Suppressor macrophage (primary cell): ENCODE measurements at places on chromosomes 6 and 20.

GRCh38 chr6:27901801-27902200, 10.4 kb downstream of the OR2B2 start:
- DNase-seq = no peak

DNA sequence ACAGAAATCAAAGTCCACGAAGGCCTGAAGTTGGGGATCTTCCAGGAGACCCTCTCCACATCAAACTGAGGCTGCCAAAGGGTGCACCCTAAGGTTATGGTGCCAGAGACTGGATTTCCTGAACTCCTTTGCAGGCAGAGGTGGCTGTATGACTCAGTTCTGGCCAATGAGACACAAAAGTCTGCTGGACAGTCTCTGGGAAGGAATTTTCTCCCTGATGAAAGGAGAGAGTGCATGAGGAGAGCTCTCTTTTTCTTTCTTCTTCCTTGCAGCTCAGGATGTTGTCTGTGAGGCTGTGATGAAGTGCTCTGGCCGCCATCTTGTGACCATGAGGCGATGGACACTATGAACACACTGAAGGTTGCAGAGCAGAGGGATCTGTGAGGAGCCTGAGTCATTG, 85.2 kb downstream of the MDGA1 start:
- DNase-seq = no peak

- DNase-seq = no peak
These were observed 79.4 kb downstream of the CHMP4B start for GRCh38 chr20:33890557-33890956.

- no peak for DNase-seq
These were observed 14.1 kb upstream of the GATA5 start for GRCh38 chr20:62489932-62490263.

DNA sequence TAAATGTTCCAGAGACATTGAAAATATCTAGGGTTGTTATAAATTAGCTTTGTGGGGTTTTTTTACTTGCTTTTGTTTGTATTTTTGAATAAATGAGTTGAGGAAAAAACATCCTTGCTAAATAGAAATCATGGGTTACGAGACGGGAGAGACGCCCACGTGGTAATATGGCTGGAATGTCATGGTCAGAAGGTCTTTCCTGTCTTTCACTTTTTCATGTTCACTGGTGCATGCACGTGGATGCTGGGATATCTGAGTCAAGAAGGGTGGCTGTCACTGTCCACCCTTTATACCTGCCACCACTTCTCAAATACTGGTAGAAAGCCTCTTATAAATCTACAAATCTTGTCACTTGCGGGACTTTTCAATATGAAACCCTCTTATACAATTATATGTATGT, 258.7 kb upstream of the AGPAT4 start:
- DNase-seq = no peak

DNA sequence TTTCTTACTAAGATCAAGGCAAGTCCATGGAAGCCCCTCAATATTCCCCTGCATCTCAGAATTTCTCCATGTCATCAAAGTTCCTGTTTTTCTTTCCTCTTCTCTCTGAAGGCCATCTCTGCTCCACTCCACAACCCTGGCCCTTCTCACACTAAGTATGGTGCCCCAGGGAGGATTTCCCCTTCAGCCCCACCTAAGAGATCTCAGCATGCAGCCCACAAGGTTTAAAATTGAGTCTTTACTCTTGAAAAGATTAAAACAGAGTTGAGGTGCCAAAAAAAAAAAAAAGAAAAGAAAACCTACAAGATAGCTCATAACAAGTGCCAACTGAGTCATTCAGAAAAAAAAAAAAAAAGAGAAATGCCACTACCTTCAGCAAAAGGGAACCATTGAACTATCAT, 36.5 kb upstream of the TNFAIP3 start:
- no peak for DNase-seq

DNA sequence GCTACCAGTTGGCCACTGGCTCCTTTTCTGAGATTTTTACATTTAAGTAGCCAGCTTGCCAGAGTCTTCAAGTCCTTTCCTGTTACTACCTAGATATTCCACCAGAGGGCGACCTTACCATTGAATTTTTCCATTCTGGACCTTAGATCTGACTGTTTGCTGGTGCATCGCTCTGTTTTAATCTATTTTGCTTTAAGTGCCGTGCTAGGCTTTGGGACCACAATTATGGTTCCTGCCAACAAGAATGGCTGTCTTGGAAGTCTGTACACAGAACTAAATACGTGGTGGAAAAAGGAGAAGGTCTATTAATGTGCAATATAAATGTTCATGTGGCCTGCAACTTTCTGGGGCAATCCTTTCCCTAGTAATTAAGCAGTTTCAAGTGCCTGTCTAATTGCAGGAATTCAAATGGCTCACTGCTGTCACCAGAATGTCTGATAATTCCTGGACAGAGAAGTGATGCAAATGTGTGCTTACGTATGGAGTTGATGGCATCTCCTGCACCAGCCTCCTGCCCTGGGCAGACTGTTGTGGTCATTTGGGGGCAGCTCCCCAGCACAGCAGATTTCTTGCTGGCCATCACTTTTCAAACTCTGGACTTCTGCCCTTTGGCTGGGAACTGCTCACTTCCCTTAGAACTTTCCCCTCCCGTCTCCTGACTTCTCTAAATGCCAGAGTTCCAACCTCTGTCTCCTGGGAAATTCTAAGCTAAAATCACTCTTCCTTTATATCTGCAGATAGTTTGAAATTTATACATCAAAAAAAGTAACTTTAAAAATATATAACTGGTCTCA, 5.6 kb upstream of the HLA-DOA start:
- peak; percentile 75 for DNase-seq

GRCh38 chr20:62388839-62389600, 2.1 kb downstream of the RPS21 start:
- no peak for DNase-seq

GRCh38 chr20:18541741-18542140, 25.5 kb upstream of the SMIM26 start:
- no peak for DNase-seq

DNA sequence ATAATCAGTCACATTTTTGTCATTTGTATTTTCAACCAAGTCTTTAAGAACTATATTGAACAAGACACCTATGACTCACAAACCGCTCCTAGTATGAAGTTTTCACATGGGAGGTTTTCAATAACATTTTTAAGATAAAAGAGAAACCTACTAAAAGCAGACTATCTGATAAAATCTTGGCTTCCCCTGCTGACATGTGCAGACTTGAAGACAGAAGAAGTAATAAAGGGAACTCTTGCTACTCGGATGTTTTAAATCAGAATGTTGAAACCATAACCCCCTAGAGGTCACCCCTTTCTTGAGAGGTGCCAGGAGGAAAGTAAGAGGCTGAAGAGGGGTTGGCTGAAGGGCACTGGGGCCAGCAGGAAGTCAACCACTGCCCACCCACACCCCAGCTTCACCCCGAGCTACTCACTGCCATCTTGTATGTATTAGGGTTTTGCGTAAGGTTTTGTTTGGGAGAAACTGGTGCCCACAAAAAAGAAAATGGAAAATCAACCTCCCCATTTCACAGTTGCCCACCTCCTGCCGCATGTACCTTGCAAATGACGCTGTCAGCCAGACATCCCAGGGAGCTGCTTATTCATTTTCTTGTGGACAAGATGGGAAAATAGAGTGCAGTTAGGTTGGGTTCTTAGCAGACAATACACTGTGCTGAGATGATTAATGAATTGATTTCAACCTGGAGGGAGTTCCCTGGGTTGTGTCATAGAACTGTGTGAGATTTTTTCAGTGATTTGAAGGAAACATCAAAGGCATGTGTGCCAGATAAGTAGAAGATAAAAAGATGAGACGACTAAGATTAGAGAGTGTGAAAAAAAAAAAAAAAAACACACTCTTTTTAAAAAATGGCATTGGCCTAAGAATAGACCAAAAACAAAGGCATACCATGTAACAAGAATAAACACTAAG, 83.2 kb upstream of the TAB2 start:
- DNase-seq = no peak

GRCh38 chr20:43667341-43668132, 623 bp downstream of the MYBL2 start:
- DNase-seq = peak; percentile 4

- DNase-seq = no peak
These were observed 91.9 kb downstream of the TFAP2A start for GRCh38 chr6:10323018-10323417.

DNA sequence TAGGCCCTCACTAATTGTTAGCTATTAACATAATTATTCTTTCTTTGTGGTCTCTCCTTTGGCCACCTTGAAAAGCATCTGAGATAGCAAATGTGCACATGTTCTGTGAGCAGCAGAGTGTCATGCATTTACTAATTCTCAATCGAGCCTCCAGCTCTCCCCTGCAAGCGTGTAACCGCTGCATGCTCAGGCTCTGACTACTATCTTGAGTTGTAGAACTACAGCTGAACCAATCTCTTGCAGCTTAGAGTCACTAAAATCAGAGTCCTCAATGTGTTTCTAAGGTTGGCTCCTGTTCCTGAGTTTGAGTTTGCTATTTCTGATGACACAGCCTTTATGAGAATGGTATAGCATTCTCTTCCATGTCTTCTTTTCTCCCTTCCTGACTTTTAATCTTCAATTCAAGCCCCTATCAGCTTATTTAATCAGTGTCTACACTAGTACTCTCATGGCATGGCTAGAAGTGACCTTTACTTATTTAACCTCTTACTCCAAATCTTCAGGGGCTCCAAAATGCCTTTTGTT, 65.5 kb downstream of the PPP1R3G start:
- no peak for DNase-seq

DNA sequence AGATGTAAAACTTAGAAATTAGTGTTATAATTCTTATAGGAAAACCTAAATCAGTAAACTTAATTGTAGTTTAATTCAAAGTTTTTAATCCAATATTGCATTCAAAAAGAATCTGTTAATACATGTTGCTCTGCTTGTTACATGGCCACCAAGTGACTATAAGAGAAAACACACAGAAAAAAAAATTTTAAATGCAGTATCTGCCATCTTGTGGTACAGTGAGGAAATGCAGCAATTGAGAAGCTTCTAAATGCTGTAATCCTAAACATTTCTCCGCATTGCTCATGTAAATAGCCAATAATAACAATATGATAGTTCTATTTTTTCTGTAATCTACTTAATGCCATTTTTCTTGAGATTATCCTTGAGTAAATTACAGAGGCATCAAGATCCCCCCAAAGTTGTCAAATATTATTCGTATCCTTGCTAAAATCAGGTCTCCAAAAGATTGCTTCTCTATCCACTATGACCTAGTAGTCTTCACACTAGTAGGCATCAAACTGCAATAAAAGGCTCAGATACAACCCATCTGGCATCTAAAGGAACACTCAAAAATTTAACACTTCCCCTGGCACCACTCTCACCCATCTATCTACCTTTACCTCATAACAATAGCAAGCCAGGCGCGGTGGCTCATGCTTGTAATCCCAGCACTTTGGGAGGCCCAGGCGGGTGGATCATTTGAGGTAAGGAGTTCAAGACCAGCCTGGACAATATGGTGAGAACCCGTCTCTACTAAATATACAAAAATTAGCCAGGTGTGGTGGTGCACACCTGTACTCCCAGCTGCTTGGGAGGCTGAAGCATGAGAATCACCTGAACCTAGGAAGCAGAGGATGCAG, 34.6 kb downstream of the HDAC2 start:
- peak; percentile 37 for DNase-seq

DNA sequence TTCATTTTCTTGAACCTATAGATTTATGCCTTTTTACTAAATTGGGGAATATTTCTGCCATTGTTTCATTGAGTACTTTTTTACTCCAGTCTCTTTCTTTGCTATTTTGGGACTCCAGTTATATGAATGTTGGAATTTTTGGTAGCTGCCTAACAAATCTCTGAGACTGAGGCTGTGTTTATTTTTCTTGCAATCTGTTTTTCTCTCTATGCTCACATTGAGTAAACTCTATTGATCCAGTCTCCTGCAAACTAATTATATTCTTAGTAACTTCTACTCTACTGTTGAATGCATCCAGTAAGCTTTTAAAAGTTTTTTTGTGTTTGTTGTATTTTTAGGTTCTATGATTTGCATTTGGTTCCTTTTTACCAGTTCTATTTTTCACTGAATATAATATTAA, 903.4 kb upstream of the GJE1 start:
- no peak for DNase-seq

DNA sequence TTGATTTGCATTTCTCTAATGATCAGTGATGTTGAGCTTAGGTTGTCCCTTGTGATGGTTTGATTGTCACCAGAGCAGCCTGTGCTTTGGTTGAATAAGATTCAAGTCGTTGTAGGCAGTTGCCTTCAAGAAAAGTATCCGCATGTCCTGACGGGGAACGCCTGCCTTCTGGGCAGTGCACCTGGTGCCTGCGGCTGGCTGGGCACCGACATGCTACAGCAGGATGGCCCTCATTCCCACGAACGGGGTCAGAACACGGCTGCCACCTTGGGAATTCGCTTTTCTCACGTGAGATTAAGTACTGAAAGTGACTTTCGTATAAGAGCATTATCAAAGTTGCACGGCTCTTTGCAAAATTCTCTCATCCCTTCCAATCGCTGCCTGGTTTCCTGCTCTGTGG, 78.4 kb downstream of the CDH4 start:
- no peak for DNase-seq

DNA sequence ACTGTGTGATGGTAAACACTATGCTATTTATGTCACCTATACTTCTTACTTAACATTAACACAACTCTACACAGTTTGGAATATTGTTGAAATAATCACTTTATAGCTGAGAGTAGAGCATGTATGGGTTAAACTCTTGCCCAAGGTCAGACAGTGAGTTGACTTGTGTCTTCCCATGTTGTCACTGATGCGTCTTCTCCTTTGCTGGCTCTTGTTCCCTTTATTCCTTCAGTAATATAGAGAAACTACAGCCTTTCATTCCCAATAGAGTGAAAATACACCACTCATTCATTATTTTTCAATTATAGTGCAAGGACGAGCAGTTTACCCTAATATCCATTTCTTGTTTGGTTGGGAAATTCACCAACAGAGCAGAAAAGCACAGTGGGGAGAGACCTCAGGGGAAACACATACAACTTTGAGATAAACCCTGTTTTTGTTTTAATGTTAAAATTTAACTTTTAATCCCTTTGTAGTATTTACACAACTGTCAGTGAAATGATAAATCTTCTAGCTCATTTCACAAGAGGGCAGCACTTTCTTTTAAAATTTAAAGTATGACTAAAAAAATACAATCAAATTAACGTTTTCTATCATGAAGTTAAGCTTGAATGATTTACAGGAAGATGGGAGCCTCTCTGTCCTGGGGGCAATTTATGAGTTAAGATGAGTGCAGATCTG, 363.0 kb downstream of the UTRN start:
- no peak for DNase-seq

- peak; percentile 68 for DNase-seq
These were observed 13.0 kb upstream of the MATN4 start for GRCh38 chr20:45320948-45321595.

DNA sequence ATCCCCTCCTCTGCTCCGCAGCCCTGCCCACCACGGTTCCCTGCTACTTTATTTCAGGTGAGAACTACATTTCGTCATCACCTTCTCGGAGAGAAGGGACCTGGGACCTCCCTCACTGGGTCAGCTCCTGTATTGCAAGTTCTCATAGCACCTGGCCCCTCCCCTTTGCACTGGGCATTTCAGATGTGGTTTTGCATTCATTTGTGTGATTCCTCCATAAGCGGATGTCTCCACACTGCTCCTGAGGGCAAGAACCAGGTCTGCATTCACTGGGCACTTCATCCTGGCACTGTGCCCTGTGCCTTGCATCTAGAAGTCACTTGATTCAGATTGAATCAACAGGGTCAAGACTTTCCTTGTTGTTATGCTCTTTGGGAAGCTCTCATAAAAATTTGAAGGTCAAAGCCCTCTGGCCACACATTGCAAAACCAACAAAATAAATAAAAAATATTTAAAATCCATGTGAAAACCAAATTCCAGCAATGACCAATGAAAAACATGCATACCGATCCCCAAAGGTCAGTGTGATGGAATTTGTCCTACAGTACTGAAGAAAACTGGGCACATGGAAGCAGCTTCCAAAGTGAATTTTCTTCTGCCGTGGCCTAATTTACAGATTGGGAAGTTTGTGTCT, 89.1 kb upstream of the F13A1 start:
- DNase-seq = no peak
